ENCODE measurements at places on chromosomes 2 and 18.

GRCh38 chr2:27832396-27832795 lies 57.8 kb downstream of the RBKS start:
- no peak for DNase-seq

DNA sequence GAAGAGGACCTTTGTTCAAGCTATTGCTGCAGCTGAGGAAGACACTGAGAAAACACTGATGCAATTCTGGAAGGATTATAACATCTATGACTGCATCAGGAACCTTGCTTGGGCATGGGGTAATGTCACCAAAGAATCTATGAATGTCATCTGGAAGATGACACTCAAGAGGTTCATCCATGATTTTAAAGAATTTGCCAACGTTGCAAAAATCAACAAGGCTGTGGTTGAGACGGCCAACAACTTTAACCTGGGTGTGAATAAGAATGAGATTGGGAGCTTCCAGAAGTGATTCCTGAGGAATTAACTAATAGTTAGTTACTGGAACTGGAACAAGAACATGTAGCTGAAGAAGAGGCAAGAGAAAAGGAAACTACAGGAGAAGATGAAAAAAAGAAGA lies 126.4 kb upstream of the SP5 start:
- DNase-seq, result no peak

- no peak for DNase-seq
Observed at GRCh38 chr2:188320861-188321260, 29.2 kb downstream of the GULP1 start.

GRCh38 chr2:208320686-208321085 lies 54.6 kb downstream of the PIKFYVE start:
- no peak for DNase-seq

DNA sequence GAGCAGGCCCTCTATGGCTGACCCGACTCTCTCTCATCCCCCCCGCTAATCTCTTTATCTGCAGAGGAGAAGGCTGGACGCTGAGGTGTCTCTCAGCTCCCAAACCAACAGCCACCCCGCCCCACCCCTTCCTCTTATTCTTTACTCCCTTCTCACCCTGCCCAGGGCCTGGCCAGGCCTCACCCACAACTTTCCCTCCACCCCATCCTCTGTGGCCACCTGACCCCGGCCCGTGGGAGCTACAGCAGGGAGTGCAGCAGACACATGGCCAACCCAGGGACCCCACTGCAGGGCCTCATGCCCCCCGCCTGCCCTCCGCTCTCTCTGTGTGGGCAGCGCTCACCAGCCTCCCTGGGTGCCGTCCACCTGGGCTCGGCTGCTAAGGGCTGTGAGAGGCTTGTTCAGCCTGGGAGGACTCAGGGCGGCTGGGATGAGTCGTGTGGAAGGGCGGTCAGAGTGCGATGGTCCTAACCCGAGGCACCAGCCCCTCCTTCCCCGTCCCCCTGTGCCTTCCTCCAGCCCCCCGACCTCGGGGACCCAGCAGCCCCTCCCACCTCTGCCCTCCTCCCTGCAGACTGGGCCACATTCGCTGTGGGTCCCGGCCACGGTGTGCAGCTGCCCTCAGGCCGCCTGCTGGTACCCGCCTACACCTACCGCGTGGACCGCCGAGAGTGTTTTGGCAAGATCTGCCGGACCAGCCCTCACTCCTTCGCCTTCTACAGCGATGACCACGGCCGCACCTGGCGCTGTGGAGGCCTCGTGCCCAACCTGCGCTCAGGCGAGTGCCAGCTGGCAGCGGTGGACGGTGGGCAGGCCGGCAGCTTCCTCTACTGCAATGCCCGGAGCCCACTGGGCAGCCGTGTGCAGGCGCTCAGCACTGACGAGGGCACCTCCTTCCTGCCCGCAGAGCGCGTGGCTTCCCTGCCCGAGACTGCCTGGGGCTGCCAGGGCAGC lies 6.8 kb downstream of the NEU4 start:
- no peak for DNase-seq

GRCh38 chr18:72871091-72871490 lies 3.3 kb upstream of the NETO1 start:
- no peak for DNase-seq

- DNase-seq, result no peak
Observed at GRCh38 chr2:169080250-169081069, 11.1 kb downstream of the DHRS9 start.

- DNase-seq, result no peak
Observed at GRCh38 chr2:6872394-6872793, 5.2 kb upstream of the RSAD2 start.
